ENCODE measurements at places on chromosomes 2 and 18.

DNA sequence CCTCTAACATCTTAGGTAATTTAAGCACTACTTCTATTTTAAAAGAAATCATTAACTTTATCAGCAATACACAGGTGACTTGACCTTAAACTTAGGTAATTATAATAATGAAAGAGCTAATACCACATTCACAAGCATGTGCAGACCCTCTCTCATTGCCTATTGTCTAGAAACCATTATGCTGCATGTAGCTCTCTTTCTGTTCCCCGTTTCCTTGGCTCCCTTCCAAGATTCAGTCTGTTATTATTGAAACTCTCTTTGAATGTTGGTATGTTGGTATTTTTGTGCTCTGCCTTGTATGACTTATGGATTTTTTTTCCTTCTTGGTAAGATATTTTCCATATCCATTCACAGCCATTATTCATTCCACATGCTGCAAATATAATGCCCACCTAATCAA lies 201.2 kb downstream of the CDCA7 start:
- no peak for DNase-seq

- no peak for DNase-seq
These were observed 58.9 kb upstream of the ZSWIM2 start for GRCh38 chr2:186907897-186908296.

DNA sequence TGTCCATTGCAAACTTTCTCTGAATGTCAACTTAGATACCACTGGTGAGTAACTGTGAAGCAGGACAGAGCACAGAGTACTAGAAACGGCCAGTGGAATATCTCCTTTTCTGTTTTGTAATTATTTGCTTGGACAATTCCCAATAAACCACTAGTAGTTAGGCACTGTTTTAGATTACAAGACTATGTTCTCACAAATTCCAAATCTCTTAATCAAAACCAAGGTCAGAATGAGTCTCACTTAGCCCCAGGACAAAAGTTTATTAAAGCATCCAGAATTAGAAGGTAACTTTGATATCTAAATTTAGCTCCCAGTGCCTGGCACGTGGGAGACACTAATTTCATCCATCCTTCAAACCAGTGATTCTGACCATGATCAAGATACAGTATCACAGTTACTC lies 89.0 kb downstream of the ZNF521 start:
- no peak for DNase-seq

- no peak for DNase-seq
These were observed 28.5 kb downstream of the GPR55 start for GRCh38 chr2:230896346-230897115.

DNA sequence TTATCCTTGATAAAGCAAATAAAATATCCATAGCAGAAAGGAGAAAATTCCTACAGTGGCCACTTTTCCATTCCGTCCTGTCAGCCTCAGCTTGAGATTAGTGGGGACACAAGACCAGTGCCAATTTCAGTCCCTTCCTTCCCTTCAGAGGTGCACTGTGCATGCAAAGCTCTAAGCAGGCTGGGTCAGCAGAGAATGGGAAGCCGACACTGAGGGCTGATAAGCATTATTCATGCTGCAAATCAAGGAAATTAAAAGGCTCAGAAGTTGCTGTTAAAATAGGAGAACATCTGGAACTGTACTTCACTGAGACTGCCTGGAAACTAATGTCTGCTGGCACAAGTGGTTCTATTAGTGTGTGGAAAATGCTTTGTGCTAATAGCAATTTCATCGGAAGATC lies 534.3 kb downstream of the ADCYAP1 start:
- no peak for DNase-seq

GRCh38 chr18:54466248-54467005 lies 108.7 kb downstream of the C18orf54 start:
- DNase-seq = no peak

DNA sequence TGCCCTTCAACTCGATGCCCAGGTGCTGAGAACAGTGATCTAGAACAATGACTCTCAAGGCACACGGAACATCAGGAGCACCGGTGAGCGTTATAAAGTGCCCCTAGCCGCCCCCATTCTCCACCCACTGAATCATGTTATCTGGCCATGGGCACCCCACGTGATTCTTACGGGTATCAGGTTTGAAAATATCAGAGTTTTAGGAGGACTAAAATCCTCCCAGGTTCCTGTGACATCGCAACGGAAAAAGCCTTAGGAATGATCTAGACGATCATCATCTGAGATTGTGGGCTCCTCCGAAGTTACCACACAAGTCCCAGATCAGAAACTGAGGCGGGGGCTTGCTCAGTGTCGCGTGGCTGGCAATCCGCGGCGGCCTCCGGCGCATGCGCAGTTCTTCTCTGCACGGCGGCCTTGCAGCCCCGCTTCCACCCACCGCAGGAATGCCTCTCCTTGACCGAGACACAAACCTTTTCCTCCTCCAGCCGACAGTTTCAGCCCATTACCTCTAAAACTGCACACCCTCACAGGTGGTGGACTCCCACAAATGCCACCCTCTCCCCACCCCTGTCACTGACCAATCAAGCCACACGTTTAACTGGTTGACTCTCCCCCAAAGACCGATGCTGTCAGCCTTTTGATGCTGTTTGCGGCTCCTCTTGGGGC lies 5.8 kb upstream of the MRPL33 start:
- peak; percentile 21 for DNase-seq

DNA sequence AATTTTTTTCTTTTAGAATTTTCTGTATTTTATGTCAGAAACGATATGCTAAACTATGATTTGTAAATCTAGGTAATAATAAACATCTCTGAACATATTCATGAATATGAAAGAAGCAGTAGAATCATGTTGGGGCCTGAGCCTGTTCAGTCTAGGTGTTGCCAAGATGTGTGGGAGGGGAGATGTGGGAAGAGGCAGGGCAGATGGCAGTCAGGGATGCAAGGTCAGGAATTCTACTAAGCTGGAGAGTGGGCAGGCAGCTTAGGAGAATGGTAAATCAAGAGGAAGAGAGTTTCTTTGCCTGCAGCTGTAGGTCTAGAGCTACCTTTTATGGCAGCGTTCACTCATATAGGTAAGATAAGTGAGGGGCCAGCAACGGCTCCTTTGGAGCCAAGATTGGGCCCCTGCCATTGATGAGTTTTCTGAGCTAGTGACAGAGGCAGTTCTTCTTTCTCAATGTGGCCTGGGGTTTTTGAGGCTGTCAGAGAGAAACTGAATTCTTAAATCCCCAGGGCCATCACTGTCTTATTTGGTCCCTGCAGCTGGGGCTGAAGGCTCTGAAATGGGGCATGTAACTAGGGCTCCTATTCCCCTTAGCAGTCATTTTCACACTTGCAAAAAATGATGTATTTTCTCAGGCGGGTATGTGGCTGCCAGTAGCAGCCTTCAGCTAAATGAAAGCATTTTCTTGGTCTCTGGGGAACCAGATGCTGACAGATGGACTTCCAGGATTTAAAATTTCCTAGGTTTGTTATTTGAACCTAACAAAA lies 232.8 kb downstream of the PIK3C3 start:
- DNase-seq = no peak

DNA sequence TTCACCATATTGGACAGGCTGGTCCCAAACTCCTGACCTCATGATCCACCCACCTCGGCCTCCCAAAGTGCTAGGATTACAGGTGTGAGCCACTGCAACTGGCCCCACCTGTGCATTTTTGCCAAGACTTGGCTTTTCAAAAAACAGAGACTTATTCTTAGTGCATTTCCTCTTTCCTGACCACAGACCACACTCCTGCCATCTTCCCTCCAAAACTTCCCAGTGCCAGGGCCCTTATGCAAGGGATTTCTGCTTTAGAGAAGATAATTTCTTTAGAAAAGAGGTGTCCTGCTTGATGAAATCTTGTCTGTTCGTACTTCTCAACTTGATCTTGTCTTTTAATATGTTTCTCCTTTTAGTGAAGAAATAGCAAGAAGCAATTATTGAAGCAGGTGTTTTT lies 98.8 kb upstream of the ZNF516 start:
- DNase-seq = no peak

DNA sequence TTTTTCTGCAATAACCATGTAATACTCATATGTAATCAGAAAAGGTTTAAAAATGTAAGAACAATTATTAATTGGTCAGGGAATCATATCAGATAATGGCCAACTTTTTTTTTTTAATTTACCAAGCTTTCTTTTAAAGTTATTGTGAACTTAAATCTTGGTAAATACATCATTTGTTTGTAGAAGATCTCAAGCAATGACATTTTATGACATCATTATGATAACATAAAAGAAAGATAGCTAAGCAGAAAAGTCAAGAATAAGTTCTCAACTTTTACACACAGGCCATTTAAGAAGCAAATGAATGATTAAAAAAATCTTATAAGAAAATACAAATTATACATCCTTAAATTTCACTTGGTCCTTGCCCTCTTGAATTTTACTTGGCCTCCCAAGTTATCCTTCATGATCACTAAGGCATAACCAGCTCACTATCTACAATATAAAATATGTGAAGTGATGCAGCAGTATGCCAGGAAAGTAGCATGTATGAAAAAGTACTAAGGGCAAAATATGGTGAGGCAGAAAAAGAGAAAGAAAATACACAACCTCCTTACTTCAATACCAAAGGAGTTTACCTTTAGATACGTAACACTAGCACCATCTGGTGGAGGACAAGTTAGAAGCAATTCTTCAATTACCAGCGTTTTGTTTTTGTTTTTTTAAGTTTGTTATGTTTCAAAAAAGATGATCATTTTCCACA lies 116.6 kb downstream of the SRBD1 start:
- peak; percentile 51 for DNase-seq

GRCh38 chr2:27720004-27720551 lies 51.4 kb upstream of the MRPL33 start:
- peak; percentile 89 for DNase-seq

- no peak for DNase-seq
These were observed 47.1 kb upstream of the UBE2E3 start for GRCh38 chr2:180933332-180933731.

DNA sequence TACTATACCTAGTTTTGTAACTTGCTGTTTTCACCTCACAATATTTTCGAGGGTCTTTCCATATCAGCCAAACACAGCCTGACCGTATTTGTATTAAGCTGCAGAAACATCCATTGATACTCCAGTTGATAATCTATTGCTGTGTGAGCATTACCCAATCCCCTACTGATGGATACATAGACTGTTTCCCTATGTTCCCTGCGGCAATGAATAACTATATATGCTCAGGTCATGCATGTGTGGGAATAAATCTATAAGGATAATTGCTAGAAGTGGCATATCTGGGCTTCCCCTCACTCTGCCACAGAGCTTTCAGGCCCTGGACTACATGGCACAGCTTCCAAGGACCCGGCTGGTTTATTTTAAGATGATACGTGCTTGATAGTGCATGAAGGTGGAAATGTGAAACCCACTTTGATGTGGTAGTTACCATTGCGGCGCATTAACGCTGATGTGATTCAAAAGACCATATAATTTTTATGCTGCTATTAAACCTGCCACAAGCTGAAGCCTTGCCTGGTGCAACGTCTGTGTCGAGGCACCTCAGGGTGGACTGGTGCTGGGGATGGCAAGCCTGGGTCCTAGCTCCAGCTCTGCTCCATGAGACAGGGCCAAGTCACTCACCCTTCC lies 130.8 kb upstream of the MSH6 start:
- DNase-seq = no peak

DNA sequence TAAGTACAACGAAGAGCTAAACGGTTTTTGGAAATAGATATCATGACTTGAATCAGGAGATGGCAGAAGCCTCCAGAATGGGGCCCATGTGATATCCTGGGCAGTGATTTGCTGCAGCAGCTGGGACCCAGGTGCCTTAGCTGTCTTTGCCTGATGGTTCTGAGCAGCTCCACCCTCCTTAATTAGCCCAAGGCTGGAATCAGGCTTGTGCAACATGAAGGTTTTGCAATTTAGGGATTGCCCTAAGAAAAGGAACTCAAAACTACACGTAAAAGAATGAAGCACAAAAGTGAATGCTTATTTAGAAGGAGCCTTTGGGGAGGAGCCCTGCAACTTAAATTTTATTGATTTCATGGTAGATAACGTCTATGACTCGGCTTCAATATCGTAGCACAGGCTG lies 17.3 kb upstream of the CNDP2 start:
- DNase-seq = peak; percentile 79

GRCh38 chr2:101617796-101618195 lies 79.7 kb upstream of the MAP4K4 start:
- DNase-seq = no peak

GRCh38 chr18:49230326-49230725 lies 230.1 kb downstream of the DYM start:
- DNase-seq = no peak

GRCh38 chr18:46073474-46074331 lies 1.6 kb upstream of the PSTPIP2 start:
- DNase-seq = peak; percentile 73

- DNase-seq = peak; percentile 78
These were observed 66.7 kb downstream of the AAK1 start for GRCh38 chr2:69576880-69577279.

DNA sequence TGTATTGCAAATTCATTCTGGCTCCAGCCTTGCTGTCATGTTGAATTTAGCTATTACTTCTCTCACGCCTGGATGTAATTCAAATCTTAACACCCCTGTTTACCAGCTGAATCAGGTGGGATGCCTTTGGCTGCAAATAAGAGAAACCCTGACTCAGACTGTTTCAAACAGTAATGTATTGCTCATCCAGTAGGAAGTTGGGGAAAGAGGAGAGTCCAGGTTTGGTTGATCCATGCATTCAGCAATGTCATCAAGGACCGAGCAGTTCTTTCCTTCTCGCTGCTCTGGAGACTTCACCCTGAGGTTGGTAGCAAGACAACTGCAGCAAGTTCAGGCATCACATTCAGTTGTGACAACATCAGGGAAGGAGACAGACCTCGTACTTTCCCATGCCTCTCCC lies 6.4 kb upstream of the DARS1 start:
- DNase-seq = no peak

DNA sequence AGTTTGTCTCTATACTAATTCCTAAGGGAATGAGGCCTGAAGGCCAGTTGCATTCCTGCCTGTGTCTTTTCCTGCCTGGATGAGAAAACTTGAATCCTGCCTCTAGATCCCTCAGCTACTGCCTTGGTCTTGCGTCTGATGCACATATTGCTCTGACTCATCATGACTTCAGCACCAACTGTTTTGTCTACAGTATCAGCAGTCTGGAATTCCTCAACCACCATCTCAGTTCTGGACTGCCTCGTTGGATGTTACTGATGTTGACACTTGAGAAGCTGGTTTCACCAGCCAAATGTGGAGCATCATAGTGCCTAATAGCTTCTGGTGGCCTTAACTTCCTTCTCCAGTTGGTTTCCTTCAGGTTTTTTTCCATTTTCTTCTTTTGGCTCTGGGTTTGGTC lies 211.0 kb downstream of the CTNNA2 start:
- no peak for DNase-seq

DNA sequence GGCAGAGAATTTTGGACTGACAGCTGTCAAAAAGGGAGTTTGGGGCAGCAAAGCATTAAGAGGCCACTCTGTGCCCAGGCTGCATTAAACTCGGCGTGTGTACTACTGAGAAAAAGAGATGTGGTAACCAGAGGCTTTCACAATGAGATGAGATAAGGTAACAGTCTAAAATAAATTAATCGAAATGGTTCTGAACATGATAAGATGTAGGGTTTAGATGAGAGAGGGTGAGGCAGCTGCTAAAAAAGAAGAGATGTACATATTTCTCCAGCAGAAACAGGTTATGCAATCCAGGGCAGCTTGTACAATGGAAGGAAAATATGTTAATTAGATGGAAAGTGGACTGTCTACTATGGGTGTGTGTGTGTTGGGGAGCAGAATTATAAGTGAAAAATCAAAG lies 39.2 kb upstream of the ACTR3 start:
- DNase-seq = peak; percentile 33

GRCh38 chr2:139218181-139218580 lies 438.0 kb upstream of the NXPH2 start:
- DNase-seq = no peak
